Stimulated activated naive B cell treated with anti-CD40 and anti-IgM and Interleukin-4, amounts not matched to agents 10 μg/mL and 1 μg/mL and 100 μg/mL, for 72 hours (primary cell): ENCODE measurements at places on chromosomes 7 and 10.

- no peak for DNase-seq
Measured at GRCh38 chr7:139629392-139630082, 106.1 kb downstream of the CLEC2L start.

GRCh38 chr7:155824227-155824886 lies 12.1 kb upstream of the SHH start:
- DNase-seq: no peak

DNA sequence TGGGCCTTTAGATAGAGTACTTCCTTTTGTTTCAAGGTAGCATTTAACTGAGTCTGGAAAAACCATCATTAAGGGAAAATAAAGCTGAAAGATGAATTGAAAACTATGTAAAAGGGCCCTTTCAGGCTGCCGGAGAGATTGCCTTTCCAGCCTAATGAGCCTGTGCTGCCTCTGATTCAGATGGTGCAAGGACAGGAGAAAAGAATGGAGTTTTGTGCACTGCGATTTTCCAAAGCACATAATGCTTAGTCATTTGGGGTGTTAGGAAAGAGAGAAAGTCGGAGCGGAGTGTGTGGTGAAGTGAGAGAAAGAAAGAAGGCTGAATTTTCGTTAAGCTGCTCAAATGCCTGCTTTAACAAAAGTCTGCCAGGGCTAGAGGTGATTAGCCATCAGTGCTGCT lies 259.7 kb downstream of the PAXIP1 start:
- no peak for DNase-seq

GRCh38 chr10:24944512-24945255 lies 7.7 kb downstream of the PRTFDC1 start:
- DNase-seq: no peak

- DNase-seq: no peak
Measured at GRCh38 chr7:72267291-72267800, 144.8 kb downstream of the CALN1 start.

DNA sequence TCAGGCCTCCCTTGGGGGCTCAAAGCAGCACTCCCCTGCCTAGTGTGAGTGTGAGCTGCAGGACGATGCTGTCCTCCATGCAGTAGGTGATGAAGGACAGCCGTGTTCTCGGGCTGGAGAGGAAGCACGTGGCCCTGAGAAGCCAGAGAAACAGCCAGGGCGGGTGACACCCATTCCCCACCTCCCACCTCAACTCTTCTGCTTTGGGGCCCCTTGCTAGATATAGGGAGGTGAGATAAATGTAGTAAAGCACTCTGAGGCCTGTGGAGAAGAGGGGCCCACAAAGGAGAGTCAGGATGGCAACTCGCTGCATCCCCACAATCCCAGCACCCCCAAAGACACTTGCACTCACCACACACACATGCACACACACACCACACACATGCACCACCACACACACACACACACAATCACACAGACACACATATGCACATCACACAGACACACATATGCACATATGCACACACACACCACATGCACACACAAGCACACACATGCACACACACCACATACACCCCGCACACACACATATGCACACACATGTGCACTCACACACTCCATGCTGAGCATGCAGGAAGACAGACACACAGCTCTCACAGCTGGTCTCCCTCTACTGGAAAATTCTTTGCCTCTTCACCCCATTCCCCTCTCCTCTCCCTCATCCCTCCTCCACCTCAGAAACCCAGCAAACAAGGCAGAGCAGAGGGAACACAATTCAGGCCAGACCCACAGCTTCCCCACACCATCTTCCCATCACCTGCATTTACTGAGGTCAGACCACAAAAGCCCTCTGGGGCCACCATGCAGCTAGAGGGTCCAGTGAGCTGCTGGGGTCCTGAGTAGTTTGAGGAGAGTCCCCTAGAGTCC lies 30.5 kb downstream of the ANXA8 start:
- DNase-seq: no peak

GRCh38 chr7:75629044-75629443 lies 109.7 kb downstream of the HIP1 start:
- DNase-seq: no peak

GRCh38 chr10:104642658-104643302 lies 1.7 kb downstream of the SORCS3 start:
- no peak for DNase-seq

GRCh38 chr10:126432507-126432906 lies 44.2 kb upstream of the ADAM12 start:
- DNase-seq: no peak

DNA sequence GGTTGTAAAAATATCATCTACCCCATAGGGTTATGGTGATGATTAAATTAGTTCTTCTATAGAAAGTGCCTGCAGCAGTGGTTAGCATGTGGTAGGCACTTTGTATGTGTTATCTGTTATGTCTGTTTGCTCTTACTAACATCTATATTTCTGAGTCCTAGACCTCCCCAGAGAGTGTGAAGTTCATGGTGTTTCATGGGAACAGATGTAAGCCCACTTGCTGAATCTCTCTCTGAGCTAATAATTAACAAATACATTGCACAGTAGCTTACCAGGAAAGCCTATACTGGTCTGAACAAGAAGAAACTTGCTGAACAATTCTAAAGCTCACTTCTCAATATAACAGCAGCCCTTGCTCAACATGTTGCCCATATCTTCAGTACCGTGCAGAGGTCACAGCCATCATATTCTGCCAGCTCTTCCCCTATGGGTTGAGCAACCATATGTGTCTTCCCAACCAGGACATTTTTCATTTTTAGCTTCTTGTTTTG lies 100.1 kb downstream of the NPSR1 start:
- DNase-seq: no peak

DNA sequence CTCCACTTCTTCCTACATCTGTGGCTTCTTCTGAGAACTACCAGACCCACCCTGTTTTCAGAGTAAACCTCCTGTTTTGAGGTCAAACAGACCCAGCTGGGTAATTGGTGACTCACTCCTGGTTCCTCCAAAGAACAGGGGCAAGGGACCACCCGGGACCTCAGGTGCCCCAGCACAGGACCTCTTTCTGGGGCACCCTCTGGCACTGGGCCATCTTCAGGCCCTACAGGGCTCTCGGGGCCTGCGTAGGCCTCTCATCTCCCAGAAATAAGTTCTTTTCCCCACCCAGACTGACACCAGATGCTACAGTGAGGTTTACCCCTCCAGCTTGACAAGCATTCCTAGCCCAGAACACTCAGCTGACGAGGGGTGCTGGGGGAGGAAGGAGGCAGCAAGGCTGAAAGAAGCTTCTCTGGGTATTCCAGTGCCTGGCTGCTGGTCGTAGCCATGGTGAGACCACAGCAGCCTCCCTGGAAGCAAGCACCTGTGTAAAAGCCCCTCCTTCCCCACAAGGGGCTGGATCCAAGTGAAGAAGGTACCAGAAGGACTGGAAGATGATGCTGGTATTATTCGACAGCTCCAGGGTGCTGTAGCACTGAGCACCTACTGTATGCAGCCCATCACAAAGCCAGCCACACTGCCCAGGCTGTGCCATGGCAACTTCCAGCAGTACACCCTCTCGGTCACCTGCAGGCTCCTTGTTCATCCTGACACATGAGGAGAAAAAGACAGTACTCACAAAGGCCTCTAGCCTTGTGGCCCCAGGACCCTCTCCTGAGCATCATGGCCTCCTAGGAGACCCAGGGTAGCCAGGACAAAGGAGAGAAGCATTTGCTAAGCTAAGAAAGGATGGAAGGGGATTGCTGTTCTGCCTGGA lies 47.4 kb downstream of the ALOX5 start:
- peak; percentile 67 for DNase-seq

DNA sequence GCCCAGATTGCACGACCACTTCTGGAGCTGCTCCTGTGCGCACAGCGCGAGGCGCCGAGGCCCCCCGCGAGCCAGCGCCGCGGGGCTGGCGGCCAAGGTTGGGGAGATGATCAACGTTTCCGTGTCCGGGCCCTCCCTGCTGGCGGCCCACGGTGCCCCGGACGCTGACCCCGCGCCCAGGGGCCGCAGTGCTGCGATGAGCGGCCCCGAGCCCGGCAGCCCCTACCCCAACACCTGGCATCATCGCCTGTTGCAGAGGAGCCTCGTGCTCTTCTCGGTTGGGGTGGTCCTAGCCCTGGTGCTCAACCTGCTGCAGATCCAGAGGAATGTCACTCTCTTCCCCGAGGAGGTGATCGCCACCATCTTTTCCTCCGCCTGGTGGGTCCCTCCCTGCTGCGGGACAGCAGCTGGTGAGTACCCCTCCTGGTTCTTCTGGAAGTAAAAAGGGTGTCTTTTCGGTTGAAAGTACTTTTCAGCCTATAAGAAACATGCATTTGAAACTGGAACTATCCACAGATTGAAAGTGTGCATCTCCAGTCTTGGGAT lies 683 bp downstream of the INSIG1 start:
- no peak for DNase-seq

- peak; percentile 78 for DNase-seq
Measured at GRCh38 chr10:22316286-22317075, at the start of gene COMMD3. Gene COMMD3, plus strand, starts transcription at chr10:22316388. Its CDS starts 30 bp downstream, at chr10:22316418.

DNA sequence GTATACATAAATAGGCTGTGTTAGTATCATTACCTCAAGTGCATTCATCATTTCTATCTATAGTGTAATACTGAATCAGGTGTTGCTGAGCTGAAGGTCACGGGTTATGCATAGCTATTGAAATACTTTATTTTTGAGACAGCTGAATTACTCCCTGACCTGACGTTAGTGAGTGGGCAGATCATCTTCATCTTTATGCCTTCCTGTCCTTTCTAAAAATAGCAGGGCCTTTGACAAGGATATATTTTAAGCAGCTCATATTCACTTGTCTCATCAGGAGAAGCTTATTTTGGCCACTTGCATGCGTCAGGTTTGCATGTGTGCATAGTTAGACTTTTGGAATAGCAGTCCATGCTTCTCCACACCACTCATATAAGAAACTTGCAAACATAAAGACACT lies 63.6 kb upstream of the DKK1 start:
- no peak for DNase-seq

DNA sequence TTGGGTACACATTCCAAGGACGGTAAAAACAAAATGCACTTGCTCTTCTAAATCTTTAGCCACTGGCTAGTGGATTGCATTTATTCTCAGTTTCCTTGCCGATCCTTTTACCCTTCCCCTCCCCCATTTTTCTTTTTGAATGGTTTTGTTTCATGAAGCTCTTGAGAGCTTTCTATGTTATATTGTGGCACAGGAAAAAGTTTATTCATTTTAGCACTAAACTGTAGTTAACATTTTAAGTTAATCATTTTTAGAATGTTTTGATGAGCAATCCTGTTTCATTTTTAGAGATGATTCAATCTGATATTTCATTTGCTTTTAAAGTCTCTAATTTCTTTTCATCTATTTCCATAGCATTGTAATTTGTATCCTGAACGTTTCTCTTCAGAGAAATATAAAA lies 24.0 kb downstream of the ZEB1 start:
- DNase-seq: no peak

GRCh38 chr10:59366290-59366689 lies 3.9 kb upstream of the FAM13C start:
- no peak for DNase-seq

DNA sequence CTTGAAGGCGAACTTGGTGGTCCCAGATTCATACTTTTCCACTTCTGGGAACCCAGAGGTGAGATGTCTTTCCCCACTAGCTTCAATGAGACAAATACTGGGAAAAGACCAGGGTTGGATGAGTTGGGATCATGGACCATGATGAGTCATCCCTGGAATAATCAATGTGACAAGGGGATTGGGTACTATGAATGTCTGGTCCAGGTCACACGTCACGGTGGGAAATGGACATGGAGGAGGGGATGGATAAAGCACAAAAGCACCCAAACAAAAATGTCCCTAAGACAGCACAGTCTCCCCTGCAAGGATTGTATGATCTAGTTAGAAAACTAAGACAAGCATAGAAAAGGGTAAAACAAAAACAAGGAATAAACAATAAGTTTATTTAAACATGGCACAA lies 12.4 kb upstream of the SORBS1 start:
- no peak for DNase-seq

DNA sequence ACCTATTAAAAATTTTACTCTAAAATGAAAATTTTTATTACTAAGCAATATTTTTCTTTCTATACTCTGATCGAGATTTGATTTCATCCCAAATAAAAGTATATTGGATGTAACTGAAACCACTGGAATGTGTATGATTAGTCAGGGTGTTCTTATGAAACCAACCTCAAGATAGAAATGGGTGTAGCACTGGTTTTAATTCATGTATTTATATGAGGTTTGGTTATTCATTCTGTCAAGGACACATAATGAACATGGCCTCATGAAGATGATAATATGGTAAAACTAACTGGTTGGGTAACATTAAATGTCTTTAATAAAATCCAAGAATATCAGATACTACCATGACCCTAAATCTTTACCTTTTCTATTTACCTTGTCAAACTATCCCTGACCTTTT lies 197.7 kb downstream of the SEMA3A start:
- DNase-seq: no peak

DNA sequence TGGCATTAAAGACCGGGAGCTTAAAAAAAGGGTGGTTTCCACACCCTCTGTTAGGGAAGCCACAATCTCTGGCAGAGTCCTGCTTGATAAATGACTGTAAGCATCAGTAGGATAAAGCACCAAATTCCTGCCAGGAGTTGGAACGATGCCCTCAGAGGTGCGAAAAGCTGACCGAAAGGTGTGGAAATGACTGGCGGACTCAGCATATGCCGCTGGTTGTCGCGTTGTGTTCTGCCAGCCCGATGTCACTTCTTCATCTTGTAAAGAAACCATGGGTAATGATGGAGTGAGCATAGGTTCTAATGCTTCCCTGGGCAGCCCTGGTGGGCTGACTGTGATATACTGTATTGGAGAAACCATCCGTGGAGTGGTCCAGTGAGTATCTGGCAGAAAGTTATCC lies 62.4 kb downstream of the KIAA1549 start:
- no peak for DNase-seq

GRCh38 chr7:128879461-128879938 lies 16.8 kb downstream of the ATP6V1F start:
- DNase-seq: no peak

GRCh38 chr10:77835669-77836086 lies 90.9 kb downstream of the DLG5 start:
- DNase-seq: no peak

DNA sequence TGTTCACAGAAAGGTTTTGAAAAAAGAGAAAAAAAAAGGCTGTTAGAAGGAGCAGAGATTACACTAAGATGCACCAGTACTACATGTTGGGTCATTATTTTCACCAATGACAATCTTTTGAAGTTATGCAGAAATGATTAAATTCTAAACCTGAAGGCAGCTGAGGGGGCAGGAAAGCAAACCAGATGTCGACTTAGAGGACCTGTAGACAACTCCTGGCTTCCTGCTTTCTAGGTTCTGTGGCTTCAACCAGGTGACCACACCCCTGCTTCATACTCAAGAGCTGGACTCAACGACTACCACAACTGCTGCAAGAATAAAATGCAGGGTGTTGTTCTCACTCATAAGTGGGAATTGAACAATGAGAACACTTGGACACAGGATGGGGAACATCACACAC lies 30.0 kb downstream of the MYOF start:
- no peak for DNase-seq
